CD14-positive monocyte (primary cell): ENCODE measurements at places on chromosomes 5 and 9. TPM values are rescaled to one million over a fixed set of nuclear protein-coding genes. Genes with fewer than 3 reads are reported as not detected.

DNA sequence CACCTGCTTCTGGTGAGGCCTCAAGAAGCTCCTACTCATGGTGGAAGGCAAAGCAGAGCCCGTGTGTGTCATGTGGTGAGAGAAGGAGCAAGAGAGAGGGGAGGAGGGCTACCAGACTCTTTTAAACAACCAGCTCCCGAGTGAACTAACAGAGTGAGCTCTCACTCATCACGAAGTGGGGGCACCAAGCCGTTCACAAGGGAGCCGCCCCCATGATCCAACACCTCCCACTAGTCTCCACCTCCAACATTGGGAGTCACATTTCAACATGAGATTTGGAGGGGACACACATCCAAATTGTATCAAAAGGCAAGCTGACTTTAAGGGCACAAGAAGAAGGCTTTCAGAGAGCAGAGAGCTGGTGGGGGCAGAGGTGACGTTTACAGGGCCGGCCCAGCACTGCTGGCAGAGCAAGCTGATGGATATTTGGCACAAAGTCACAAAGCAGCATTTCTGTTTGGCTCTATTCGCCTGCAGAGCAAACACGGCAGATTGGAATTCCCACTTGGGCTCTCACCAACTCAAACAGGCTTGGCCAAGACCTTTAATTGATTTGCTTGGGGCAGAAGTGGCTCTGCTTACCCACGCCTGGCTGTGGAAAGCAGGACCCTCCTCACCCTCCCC lies 20.0 kb downstream of the PITX1 start:
- H3K27ac ChIP-seq, result no peak overlapping the region
- no peaks in the 10 kb centered on the region for H3K36me3 ChIP-seq
- H3K4me1 ChIP-seq, result no peaks in the 10 kb centered on the region
- H3K27me3 ChIP-seq, result no peaks in the 10 kb centered on the region

- peak overlapping the region; percentile 30 for H3K27ac ChIP-seq
- no peaks in the 10 kb centered on the region for H3K27me3 ChIP-seq
- no peak overlapping the region for H3K4me3 ChIP-seq
Measured at GRCh38 chr5:35488055-35488454, 129.6 kb upstream of the SPEF2 start.

DNA sequence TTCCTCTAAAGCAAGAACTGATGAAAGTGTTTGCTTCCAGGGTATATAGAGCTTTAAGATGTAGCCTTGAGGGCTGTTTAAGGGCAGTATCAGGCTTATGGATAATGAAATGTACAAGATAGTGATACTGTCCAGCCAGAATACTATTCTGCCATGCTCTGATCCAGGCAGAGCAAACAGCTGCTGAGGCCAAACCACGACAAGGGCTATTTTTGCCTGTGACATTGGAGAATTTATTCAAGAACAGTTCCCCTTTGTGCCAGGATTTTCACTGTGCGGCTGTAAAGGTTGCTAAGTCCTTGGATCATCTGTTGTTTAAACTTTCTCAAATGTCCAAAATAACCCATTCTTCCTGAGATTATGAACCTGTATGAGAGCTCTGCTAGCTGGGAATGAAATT lies 70.4 kb downstream of the OTP start:
- no peaks in the 10 kb centered on the region for H3K36me3 ChIP-seq
- no peak for DNase-seq
- H3K4me3 ChIP-seq, result no peak overlapping the region
- no peaks in the 10 kb centered on the region for H3K27me3 ChIP-seq

EEIG1 gene
- 0.86 TPM for polyA plus RNA-seq

DNA sequence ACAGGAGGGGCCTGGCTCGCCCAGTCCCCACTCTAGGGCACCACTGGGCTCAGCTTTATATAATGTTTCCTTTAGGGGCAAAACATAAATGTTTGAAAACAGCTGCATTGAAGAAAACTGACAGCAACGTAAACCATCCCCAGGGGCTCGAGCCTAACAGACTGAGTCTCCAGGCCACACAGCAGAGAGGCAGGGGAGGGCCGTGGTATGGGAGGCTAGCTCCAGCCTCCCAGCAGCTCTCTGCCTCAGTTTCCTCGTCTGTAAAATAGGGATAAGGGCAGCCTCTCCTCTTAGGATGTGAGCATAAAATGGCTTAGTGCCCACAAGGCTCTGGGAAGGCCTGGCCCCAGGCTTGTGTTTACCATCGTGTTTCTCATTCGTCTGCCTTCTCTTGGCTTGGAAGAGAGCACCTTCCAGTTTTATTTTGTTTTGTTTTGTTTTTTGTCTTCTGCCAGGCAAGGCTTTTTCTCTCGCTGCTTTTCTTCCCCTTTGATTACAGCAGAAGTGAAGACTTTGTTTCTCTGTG lies 2.7 kb downstream of the ANKRD33B start:
- no peak for DNase-seq
- H3K27me3 ChIP-seq, result peaks cover 29% of the 10 kb centered on the region
- H3K27ac ChIP-seq, result no peak overlapping the region
- H3K4me3 ChIP-seq, result no peak overlapping the region
